ENCODE measurements at places on chromosomes 16 and 17. TPM values are rescaled to one million over a fixed set of nuclear protein-coding genes. Genes with fewer than 3 reads are reported as not detected.

DNA sequence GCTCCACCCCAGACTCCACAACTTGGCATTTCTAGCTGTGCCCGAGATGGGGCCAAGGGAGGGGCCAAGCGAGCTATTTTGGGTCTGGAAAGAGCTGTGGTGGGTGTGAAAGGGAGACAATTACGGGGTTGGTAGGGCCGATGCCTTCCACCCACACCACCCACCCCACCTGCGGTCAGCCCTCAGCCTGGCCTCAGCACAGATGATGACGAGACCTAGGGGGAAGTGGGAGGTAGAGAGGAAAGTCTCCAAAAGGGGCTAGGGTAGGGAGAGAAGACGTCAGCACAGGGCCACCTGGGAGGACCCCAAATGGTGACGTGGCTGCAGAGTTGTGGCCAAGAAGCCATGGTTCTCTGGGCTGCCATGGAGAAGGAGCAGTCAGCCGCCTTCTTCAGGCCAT lies 83.1 kb downstream of the SDK2 start:
- DNase-seq, result no peak

SLC47A1 gene
- 8.0 TPM for polyA plus RNA-seq

TNFSF12 gene
- polyA plus RNA-seq, result 40.5 TPM

- DNase-seq, result peak; percentile 89
Observed at GRCh38 chr16:68287276-68288251, 23.2 kb downstream of the SLC7A6OS start.

RAP1GAP2 gene
- 2.3 TPM for polyA plus RNA-seq

- DNase-seq, result no peak
Observed at GRCh38 chr17:5820721-5821456, 236.6 kb upstream of the NLRP1 start.

TERB1 gene
- not detected for polyA plus RNA-seq

DNA sequence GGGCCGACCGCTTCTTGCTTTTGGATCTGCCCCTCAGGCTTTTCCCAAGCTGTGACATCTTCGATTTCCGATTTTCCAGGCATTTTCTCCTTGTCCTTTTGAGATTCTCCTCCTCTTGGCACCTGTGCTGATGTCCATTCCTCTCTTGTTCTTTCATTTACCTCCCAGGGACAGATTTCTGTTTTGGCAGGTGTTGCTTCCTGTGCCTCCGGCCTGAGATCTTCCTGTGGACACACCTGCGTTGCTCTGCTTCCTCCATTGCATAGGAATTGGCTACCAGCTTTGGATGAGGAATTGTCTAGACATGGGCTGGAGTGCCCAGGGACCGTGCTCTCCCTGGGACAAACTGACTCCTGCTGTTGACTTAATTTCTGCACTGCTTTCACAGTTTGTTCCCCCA lies 15.1 kb downstream of the GPR179 start:
- no peak for DNase-seq
